Cortex of kidney (tissue), 1 donor: ENCODE measurements at places on chromosomes 7 and 10.

GRCh38 chr7:115980159-115980558 lies 50.4 kb downstream of the TFEC start:
- no peak for DNase-seq

- DNase-seq: no peak
Observed at GRCh38 chr7:135831455-135832195, 83.0 kb upstream of the FAM180A start.

- DNase-seq: no peak
Observed at GRCh38 chr10:5466451-5467206, 32.7 kb downstream of the CALML5 start.

DNA sequence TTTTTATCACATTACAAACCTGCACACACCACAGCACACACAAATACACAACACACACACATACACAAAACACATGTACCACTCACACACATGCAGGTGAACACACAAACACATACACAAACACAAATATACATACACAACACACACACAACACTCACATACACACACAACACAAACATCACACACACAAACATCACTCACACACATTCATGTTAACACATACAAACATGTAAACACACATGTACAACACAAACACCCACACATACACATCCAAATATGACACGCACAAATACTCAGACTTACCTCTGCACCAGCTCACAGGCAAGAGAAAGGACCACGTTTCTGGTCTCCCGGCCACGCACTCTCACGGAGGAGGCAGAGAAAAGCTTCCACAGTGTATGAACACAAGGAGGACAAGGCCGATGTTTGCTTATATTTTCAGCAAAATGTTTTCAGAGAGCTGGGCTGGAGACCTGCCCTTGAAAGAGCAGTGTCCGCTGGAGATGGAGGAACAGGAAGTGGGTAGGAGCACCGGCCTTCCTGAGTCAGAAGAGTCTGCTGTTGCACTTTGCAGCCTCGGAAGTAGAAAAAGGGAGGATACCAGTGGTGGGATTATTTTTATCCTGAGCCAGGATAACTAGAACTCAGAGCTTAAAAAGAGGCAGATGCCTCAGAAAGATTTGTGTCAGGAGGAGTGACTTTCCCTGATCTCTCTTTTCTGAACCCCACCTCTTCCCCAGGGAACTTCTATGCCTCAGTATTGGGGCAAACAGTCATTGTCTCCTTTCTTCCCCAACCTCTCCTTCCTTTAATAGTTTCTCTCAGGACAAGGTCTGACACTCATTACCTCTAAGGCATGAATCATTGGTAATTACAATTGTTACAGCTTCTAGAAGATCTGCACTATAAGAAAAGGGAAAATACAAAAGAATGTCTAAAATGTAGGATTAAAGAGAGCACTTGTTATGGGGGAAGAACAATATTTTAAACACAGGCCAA lies at the start of gene GIMAP6:
GIMAP6 (minus strand) TSS at position 520 of the 999 bp plus-strand sequence. CDS start 2,243 bp downstream, outside the sequence.
- no peak for DNase-seq

GRCh38 chr7:71752171-71752935 lies 620.4 kb downstream of the GALNT17 start:
- no peak for DNase-seq

DNA sequence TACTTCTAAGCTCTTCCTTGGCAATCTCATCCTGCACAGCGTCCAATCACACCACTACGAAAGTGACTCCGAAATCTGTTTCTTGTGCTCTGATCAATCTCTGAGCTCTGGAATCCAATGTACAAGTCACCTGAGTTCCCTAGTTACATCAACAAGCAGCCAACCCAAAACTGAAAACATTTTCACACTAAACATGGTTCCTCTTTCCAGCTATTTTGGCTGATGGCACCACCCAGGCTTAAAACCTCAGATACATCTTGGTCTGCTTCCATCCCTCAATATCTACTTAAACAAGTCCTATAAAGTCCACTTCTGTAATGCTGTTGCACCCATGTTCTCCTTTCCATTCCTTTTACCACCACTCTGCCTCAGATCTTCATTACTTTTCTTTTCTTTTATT lies 3.6 kb downstream of the BLOC1S2 start:
- no peak for DNase-seq

GRCh38 chr7:15011289-15011688 lies 108.7 kb upstream of the DGKB start:
- DNase-seq: no peak

- no peak for DNase-seq
Observed at GRCh38 chr10:17406036-17406834, 48.2 kb downstream of the ST8SIA6 start.

DNA sequence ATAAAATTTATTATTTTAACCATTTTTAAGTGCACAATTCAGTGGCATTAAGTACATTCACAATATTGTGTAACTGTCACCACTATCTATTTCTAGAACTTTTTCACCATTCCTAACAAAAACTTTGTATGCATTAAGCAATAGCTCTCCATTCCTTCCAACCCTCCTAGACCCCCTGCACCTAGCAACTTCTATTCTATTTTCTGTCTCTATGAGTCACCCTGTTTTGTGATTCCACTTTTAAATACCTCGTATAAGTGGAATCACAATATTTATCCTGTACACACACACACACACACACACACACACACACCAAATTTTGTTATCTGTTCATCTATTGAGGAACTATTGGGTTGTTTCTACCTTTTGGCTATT lies 89.2 kb downstream of the ARID5B start:
- no peak for DNase-seq

DNA sequence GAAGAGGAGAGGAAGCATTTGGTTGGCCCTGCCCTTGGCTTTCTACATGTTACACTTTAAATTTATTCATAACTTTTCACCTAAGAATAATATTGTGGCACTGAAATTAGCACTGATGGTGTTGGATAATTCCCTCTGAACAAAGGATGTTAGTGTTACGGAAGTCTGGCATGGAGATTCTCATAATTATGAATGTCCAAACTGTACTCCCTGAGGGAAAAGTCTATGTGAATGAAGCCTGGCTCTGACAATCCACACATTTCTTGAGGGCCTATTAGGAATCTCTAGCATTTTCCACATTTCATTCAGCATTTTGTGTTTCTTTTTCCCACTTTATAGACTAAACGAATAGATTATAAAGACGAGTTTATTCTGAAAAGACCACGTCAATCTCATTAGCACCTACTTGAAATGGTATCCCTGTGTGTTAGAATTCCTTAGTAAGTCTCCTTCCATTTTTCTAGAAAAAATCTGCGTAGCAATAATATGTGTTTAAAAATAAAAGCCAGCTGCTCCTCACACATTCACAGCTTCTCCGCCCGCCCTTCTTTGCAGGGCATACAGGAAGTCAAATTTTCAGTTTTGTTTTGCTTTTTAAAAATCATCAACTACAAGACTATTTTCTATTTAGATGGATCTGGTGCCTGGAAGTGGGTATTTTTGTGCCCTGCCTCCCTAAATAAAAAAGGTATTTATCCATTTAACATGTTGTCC lies 131.8 kb upstream of the PALS2 start:
- no peak for DNase-seq

- no peak for DNase-seq
Observed at GRCh38 chr10:109358325-109358724, 565.0 kb downstream of the XPNPEP1 start.

DNA sequence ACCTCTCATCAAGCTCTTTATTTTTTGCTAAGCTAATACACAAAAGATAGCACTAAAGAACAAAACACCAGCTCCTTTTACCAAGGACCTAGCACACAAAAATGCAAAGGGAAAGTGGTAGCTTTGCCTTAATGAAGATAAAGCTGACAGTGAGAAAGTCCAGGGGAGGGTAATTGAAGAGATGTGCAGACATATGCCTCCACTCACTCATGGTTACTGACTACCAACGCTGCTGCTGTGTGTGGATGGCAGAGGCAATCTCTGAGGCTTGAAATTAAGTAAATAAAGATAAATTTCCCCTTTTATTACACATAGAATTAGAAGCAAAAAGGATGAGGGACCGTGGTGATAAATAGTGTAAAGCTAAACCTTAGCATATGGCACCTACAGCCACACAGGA lies 87.0 kb downstream of the HGF start:
- no peak for DNase-seq

DNA sequence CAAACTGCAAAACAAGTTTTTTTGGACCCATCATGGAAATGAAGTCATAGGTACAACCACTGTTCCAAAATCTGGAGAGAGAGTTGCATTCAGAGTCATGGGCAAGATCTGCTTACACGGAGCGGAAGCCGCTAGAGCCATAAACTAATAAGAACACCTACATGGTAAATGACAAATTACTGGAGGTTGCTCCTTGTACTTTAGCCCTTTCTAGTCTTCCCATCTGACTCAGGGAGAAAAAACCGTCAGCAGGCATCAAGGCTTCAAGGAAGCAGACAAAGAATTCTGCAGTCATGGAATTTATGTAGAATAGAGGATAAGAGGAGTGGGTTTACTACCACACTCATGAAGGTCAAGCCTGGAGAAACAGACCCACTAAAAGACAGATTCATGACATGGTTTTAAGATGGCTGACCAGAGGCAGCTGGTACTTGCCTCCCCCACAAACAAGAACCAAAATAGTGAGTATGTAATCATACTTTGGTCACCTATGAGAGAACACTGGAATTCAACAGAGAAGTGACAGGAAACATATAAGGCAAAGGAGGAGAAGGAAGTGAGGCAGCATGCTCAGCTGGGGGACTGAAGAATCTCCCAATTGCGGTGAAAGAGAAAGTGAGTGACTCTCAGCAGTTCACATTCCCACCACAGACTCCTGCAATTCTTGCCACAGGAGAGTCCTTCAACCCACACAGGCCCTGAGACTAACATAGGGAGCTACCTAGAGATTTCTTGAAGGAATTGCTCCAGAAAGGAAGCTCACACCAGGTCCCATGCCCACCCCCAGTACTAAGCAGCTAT lies 42.4 kb upstream of the ASAH2 start:
- DNase-seq: no peak

DNA sequence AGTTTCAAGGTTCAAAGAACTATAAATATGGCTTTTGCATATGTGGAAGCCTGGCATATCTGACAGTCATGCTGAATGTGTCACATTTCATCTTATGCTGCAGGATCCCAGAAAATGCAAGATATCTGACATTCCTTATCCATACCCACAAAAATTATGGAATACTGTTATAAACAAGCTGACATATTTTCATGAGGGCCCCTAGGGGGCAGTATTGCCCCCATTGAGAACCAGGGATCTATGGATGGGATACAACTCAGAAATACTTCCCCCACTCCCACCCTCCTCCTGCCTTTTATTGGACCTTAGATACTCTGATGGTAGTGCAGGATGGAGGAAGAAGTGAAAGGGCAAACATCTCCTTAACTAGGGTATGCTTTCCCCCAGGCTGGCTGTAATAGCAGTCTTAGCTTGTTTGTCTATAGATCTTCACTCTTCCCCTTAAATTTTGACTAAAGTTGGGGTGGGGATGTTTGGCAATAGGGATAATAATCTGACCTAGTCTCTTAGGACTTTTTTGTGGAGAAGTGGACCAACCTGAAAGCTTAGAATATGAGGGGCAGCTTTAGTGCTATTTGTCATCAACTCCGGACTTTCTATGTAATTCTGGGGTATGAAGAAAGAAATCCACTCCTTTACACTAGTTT lies 3.5 kb upstream of the GNGT1 start:
- DNase-seq: no peak

- DNase-seq: no peak
Observed at GRCh38 chr7:144534196-144534595, 130.7 kb upstream of the NOBOX start.

DNA sequence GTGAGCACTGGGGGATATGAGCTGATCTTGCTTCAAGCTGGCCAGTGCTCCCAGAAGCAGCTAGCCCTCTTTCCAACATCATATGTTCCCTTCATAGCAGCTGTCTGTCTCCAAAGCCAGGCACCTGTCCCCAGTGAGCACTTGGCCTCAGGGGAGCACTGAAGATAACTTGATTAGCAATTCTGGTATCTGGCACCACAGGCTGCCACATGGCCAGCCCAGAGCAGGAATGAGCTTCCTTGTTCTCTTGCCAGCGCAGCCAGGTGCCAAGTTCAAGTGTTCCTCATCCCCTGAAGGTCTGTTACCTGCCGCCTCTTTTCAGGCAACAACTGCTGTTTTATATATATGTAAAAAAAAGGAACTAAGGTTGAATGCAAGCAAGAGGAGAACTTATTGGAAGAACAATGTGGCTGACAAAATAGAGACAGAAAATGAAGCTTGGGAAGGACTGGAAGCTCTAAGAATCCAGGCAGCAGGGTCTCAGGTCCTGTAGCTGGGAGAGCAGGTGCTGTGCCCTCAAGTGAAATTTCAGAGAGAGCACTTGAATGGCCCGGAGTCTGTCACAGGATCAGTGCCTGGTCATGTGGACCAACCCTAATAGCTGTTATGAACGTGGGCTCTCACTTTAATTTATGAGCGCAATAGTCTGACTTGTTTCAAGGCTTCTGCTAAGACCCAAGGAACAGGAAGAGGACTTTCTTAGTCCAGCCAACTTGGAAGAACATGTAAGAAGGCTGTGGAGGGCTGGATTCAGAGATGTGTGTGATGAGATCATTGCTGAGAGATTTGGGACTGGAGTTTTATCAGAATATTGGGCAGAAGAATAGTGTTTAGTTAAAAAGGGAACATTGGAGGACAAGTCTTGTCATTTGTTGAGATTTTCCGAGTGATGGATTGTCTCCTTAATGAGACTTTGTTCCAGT lies 267.2 kb downstream of the GLRX3 start:
- DNase-seq: no peak

GRCh38 chr10:97542169-97543024 lies 30.2 kb upstream of the ANKRD2 start:
- no peak for DNase-seq

DNA sequence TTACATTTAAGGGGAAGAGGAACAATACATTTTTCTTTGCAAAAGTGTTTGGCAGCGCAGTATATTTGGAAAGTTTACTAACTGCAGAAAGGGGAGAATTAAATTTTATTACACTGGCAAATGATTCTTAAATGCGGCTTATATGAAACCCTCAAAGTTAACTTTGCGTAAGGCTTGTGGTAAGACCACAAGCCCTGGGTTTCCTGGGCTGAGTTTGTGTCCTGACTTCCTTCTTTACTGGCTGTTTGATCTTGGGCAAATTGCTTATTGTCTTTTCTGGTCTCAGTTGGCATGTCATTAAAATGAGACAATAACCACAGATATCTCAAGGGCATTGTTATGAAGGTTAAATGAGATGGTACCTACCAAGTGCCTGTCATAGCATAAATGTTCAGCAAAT lies 106.8 kb downstream of the GLRX3 start:
- DNase-seq: no peak

GRCh38 chr7:22291977-22292376 lies 65.0 kb downstream of the RAPGEF5 start:
- no peak for DNase-seq

DNA sequence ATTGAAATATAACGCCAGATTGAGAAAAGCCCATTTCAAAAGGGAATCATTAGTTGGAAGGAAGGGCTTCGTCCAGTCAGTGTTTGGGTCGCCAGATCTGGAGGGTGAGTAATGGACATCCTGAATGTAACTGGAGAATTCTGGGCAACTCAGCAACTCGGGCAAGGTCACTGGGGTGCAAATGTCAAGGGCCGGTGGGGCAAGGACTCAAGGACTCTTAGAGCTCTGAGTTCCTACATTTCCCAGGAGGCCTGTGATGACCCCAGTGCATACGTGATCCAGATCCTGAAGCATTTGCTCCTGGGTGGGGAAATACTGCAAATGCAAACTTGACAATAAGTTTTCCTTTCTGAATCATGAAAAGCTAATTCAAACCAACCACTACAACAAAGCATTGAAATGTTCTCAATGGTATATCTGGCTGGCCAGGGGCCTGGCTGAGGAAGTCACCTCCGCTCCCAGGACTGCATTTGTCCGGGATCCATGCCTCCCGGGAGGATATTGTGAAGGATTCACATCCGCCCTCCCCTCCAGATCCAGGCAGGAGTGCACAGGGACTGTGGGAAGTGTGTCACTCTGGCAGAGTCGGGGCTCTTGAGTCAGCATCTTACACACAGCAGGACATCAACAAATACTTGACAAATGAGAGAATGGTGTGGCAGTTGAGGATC lies 164.0 kb downstream of the FANK1 start:
- no peak for DNase-seq
